ENCODE measurements at places on chromosomes 12 and 14. TPM values are rescaled to one million over a fixed set of nuclear protein-coding genes. Genes with fewer than 3 reads are reported as not detected.

- no peak overlapping the region for H3K27ac ChIP-seq
- no peaks in the 10 kb centered on the region for H3K4me1 ChIP-seq
- H3K4me3 ChIP-seq = no peak overlapping the region
- H3K36me3 ChIP-seq = no peaks in the 10 kb centered on the region
- DNase-seq = no peak
These were observed 617.6 kb downstream of the LRFN5 start for GRCh38 chr14:42224053-42224888.

- H3K4me1 ChIP-seq = no peaks in the 10 kb centered on the region
- no peak overlapping the region for H3K27ac ChIP-seq
- no peak for DNase-seq
- no peaks in the 10 kb centered on the region for H3K27me3 ChIP-seq
These were observed 1.8 kb upstream of the RAB21 start for GRCh38 chr12:71752891-71753290.

Gene USP44
- 8.2 TPM for total RNA-seq

Gene LAG3
- total RNA-seq = 0.44 TPM

DNA sequence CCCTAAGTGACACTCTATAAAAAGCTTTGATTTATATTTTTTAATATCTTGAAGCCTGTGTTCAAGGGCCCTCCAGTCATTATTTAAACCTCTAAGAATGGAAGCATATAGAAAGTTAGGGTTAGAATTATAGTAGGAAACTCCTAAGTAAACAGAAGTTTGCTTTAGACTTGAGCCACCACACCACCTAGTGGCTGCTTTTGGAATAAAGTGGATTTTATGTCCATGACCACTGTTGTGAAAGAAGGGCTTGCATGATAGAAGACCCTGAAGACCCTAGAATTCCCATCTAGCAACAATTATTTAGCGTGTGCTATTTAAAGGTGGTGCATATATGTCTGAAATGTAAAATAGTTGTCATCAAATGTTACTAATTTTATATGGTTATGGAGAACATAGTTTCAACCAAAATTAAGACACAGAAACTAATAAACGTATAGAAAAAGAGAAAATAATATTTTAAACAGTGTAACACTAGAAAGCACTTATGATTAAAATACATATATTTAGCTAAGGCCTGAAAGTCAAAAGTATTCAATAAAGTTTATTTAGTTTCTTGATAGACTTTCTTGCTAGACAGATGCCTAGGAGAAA, 21.3 kb downstream of the LRRIQ1 start:
- H3K27me3 ChIP-seq = no peaks in the 10 kb centered on the region
- DNase-seq = no peak
- no peak overlapping the region for H3K4me3 ChIP-seq
- H3K27ac ChIP-seq = no peak overlapping the region
- H3K4me1 ChIP-seq = no peaks in the 10 kb centered on the region

DNA sequence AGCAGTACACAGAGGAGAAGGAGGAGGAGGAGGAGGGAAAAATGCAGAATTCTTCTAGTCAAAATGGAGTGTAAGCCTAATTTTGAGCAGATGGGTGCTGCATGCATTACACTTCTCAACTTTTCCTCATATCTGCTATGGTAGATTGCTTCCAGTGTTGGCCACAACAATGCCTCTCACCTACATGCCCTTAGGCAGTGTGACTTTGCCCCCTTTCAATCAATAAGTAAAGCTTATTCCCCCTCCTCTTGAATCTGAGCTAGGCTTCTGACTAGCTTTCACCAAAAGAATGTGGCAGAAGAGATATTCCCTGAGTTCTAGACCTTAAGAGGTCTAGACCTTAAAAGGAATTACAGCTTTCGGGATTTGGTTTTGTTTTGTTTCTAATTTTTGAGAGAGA, 3.2 kb upstream of the METTL3 start:
- H3K4me3 ChIP-seq = no peak overlapping the region
- peaks cover 12% of the 10 kb centered on the region for H3K4me1 ChIP-seq
- no peak for DNase-seq
- no peak overlapping the region for H3K27ac ChIP-seq

GRCh38 chr14:74684434-74684833, 28.4 kb downstream of the AREL1 start:
- H3K27ac ChIP-seq = no peak overlapping the region
- no peaks in the 10 kb centered on the region for H3K27me3 ChIP-seq
- no peak overlapping the region for H3K4me3 ChIP-seq
- no peaks in the 10 kb centered on the region for H3K4me1 ChIP-seq
- no peaks in the 10 kb centered on the region for H3K36me3 ChIP-seq

- no peak overlapping the region for H3K4me3 ChIP-seq
- H3K36me3 ChIP-seq = no peaks in the 10 kb centered on the region
- H3K27me3 ChIP-seq = no peaks in the 10 kb centered on the region
- DNase-seq = no peak
- H3K27ac ChIP-seq = peak overlapping the region; percentile 45
These were observed 4.0 kb downstream of the RAB15 start for GRCh38 chr14:64968167-64968566.

- no peaks in the 10 kb centered on the region for H3K4me1 ChIP-seq
- no peak overlapping the region for H3K4me3 ChIP-seq
- no peak for DNase-seq
These were observed 90.5 kb upstream of the FOXN3 start for GRCh38 chr14:89507521-89507920.

- no peaks in the 10 kb centered on the region for H3K27me3 ChIP-seq
- no peaks in the 10 kb centered on the region for H3K36me3 ChIP-seq
- H3K27ac ChIP-seq = peak overlapping the region; percentile 90
- H3K4me1 ChIP-seq = peaks cover 24% of the 10 kb centered on the region
These were observed 8.4 kb upstream of the INF2 start for GRCh38 chr14:104680806-104681688.

Gene DACT1
- total RNA-seq = 5.1 TPM

- DNase-seq = no peak
- H3K36me3 ChIP-seq = no peaks in the 10 kb centered on the region
- H3K4me1 ChIP-seq = no peaks in the 10 kb centered on the region
- no peaks in the 10 kb centered on the region for H3K27me3 ChIP-seq
- no peak overlapping the region for H3K4me3 ChIP-seq
These were observed 454.4 kb downstream of the FUT8 start for GRCh38 chr14:65866886-65867285.

Gene RASAL1
- total RNA-seq = 1.3 TPM

Gene CD163L1
- 3.5 TPM for total RNA-seq

DNA sequence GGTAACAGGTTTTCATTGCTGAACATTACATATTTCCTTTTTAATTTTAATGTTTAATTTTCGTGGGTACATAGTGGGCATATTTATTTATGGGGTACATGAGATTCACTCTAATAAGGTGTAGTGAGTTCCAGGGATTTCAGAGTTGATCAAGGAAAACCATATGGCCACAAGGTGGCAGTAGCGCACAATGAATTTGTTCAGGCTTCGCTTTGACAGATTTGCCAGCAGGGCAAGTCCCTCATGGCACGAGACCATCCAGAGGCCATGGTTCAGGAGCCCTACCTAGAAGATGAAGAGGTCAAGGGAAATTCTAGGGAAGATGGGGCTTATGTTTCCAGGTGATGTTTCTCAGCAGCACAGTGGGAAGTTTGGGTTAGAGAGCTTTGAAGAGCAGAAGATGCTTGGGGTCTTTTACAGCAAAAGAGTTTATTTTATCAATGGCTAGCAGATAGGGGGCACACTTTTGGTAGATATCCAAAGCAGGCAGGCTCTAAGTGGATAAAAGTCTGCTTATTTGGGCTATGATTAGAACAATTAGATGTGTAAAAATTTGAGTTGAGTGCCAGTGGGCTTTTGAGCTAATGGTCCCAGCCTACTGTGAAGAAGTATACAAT, 1004.4 kb downstream of the AACS start:
- DNase-seq = no peak
- H3K36me3 ChIP-seq = no peaks in the 10 kb centered on the region
- no peak overlapping the region for H3K4me3 ChIP-seq
- no peaks in the 10 kb centered on the region for H3K27me3 ChIP-seq
- H3K27ac ChIP-seq = no peak overlapping the region
- H3K4me1 ChIP-seq = no peaks in the 10 kb centered on the region

Gene LYZ
- 13.4 TPM for total RNA-seq

DNA sequence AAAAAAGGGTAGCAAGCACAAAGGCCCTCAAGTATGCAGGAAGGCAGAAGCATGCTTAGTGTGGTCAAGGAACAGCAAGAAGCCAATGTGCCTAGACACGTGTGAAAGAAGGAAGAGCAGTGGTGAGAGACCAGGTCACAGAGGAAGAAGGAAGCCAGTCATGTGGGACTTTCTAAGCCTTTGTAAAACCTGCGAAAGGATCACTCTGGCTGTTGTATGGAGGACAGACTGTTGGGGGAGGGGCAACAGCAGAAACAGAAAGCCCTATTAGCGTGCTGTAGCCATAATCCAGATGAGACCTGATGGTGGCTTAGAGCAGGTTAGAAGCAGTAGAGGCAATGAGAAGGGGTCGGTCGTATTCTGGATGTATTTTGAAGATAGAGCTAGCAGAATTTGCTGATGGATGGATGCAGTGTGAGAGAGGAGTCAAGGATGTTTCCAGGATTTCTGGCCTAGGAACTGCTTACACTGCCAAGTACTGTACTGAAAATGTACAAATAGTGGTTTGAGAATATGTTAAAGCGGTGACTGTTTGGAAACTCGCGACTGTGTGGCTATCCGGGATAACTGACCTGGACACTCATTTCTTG, 5.7 kb upstream of the MLF2 start:
- H3K4me3 ChIP-seq = no peak overlapping the region
- no peaks in the 10 kb centered on the region for H3K36me3 ChIP-seq
- no peaks in the 10 kb centered on the region for H3K27me3 ChIP-seq
- H3K27ac ChIP-seq = no peak overlapping the region
- DNase-seq = no peak
- no peaks in the 10 kb centered on the region for H3K4me1 ChIP-seq

- no peaks in the 10 kb centered on the region for H3K4me1 ChIP-seq
- H3K27me3 ChIP-seq = no peaks in the 10 kb centered on the region
- H3K4me3 ChIP-seq = no peak overlapping the region
- DNase-seq = peak; percentile 38
- H3K36me3 ChIP-seq = no peaks in the 10 kb centered on the region
These were observed 584.6 kb downstream of the ALG10 start for GRCh38 chr12:34606749-34607519.

Gene NKX2-1
- not detected for total RNA-seq

DNA sequence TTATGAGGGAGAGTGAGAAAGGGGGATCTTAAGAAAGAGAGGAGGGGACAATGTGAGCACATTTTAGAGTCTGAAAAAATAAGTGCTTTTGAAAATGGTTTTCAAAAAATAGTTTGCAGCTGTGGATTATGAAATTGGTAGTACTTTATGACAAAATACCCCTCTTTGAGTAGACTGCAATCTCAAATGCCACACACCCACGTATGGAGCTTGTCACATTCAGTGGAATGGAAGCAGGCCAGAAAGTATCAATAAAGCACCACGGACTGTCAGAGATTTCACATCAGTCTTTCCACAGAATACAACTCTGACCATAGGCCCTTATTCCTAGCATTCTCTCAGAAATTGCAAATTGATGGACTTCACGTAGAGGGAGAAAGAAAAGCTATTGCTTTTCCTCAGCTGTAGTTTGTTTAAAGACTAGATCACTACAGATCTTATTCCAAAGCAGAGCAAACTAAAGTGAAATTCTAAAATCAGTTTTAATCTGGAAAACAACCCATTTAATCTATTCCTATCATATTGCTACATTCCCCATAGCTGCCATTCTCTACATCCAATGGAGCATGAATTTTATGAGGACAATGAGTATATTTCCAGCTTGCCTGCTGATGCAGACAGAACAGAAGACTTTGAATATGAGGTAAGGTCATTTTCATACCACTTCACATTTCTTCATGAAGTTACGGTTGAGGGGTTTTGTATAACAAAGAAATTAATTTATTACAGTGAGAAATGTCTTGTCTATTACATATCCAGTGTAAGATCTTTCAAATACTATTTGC, 321.3 kb downstream of the PDZRN4 start:
- H3K27me3 ChIP-seq = no peaks in the 10 kb centered on the region
- H3K27ac ChIP-seq = no peak overlapping the region
- no peaks in the 10 kb centered on the region for H3K4me1 ChIP-seq
- no peak overlapping the region for H3K4me3 ChIP-seq

DNA sequence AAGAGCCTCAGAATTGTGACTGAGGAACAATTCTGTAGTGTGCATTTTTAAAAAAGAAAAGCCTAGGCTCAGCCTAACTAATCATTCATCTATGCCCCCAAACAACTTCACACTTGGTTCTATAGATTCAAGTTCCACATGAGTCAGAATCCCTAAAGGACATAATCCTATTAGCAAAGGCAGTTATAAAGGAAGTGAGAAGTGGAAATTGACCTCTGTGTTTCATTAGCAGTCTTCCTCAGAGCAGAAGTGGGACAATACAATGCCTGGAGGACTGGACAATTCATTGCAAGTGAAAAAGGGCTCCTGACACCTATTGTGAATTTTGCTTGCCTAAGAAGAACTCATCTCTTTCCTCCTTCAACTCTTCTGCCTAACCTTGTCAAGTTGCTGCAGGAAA, 222.3 kb downstream of the PTPRO start:
- no peak overlapping the region for H3K27ac ChIP-seq
- H3K36me3 ChIP-seq = no peaks in the 10 kb centered on the region
- no peaks in the 10 kb centered on the region for H3K27me3 ChIP-seq
- no peaks in the 10 kb centered on the region for H3K4me1 ChIP-seq
- no peak for DNase-seq
- no peak overlapping the region for H3K4me3 ChIP-seq

Gene FIGNL2
- 0.29 TPM for total RNA-seq

Gene BTBD7
- total RNA-seq = 32.8 TPM

Gene RAB35
- total RNA-seq = 26.8 TPM

GRCh38 chr12:9227950-9228349, 19.8 kb upstream of the PZP start:
- H3K36me3 ChIP-seq = no peaks in the 10 kb centered on the region
- peak overlapping the region; percentile 1 for H3K27ac ChIP-seq
- no peak for DNase-seq
- H3K27me3 ChIP-seq = no peaks in the 10 kb centered on the region
- H3K4me1 ChIP-seq = no peaks in the 10 kb centered on the region
- no peak overlapping the region for H3K4me3 ChIP-seq

Gene CHMP4A
- 88.8 TPM for total RNA-seq

Gene ANKS1B
- 32.4 TPM for total RNA-seq

GRCh38 chr12:90262251-90262650, 553.6 kb upstream of the ATP2B1 start:
- H3K4me3 ChIP-seq = no peak overlapping the region
- no peaks in the 10 kb centered on the region for H3K4me1 ChIP-seq
- no peak for DNase-seq
- no peaks in the 10 kb centered on the region for H3K27me3 ChIP-seq

GRCh38 chr14:72932893-72933292, 6.6 kb downstream of the DCAF4 start:
- no peaks in the 10 kb centered on the region for H3K36me3 ChIP-seq
- H3K27me3 ChIP-seq = no peaks in the 10 kb centered on the region
- H3K4me3 ChIP-seq = no peak overlapping the region
- H3K4me1 ChIP-seq = no peaks in the 10 kb centered on the region
- DNase-seq = no peak

- no peaks in the 10 kb centered on the region for H3K4me1 ChIP-seq
- no peak overlapping the region for H3K4me3 ChIP-seq
- no peaks in the 10 kb centered on the region for H3K27me3 ChIP-seq
- H3K27ac ChIP-seq = no peak overlapping the region
These were observed 45.0 kb upstream of the OR5AU1 start for GRCh38 chr14:21200752-21201461.

GRCh38 chr14:86373886-86374285, 843.9 kb downstream of the FLRT2 start:
- H3K36me3 ChIP-seq = no peaks in the 10 kb centered on the region
- H3K4me3 ChIP-seq = no peak overlapping the region
- no peak for DNase-seq
- H3K27ac ChIP-seq = no peak overlapping the region
